ENCODE measurements at places on chromosomes 4 and X.

DNA sequence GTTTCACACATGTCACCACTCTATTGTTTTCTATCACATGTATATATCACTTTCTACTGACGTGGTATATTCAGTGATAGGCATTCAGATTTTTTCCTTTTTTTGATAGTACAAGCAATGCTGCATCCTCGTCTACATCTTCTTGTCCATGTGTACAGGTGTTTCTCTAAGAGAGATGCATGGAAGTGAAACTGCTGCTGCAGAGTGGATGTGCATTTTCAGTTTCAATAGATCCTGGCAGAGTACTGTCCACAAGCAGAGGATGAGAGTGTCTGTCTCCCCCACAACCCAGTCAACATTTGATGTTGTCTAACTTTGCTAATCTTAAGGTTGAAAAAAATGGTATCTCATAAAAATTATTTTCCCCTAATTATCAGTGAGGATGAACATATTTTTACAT is 194.0 kb upstream of the CASK start:
- no peak for DNase-seq

- DNase-seq, result no peak
Measured at GRCh38 chr4:48333587-48333986, 7.7 kb upstream of the SLAIN2 start.

- no peak for DNase-seq
Measured at GRCh38 chrX:133815496-133815895, 169.9 kb downstream of the GPC3 start.

DNA sequence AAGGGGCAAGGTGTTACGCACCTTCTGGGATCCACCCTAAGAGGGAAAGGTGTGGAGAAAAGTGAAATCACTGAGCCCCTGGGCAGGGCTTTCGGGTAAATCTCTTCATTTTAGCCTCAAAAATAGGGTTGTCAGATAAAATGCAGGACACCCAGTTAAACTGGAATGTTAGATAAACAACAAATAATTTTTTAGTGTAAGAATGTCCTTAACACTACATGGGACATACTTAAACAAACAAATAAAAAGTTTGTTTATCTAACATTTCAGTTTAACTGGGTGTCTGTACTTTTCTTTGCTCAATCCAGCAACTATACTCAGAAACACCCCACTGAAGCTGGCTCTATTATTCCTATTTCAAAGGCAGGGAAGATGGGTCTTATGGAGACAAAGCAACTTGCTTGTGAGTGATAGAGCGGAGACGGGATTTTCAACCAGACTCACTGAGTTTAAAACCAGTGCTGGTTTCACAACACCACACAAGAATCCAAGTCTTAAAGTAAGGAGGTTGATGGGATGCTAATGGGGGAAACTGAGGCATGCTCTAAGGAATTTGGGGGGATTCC is 144.8 kb upstream of the RBPJ start:
- no peak for DNase-seq

GRCh38 chr4:48254381-48255071 is 15.1 kb downstream of the TEC start:
- DNase-seq, result no peak

GRCh38 chr4:165563851-165564250 is 185.0 kb downstream of the CPE start:
- no peak for DNase-seq
